Lung (tissue), 17 donors: ENCODE measurements at places on chromosomes 16 and 17. TPM values are rescaled to one million over a fixed set of nuclear protein-coding genes. Genes with fewer than 3 reads are reported as not detected.

DNA sequence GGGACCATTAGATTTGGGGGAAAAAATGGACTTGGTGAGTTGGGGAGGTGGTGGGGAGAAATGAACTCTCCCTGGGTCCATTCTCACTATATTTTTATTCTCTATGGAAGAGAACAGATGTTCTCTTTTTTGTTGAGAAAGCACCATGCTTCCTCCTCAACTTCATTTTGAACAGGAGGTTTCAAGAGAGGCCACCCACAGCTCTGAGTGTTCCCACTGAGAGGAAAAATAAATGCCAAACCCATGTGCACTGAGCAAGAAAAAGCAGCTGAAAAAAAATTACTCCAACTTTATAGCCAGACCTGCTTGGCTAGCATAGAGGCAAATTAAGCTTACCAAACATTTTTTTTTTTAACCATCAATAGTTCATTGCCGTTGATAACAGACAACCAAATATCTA, 883.6 kb downstream of the KCNJ2 start:
- no peaks in the 10 kb centered on the region for H3K4me1 ChIP-seq
- no peak for DNase-seq
- no peak overlapping the region for H3K27ac ChIP-seq

DNA sequence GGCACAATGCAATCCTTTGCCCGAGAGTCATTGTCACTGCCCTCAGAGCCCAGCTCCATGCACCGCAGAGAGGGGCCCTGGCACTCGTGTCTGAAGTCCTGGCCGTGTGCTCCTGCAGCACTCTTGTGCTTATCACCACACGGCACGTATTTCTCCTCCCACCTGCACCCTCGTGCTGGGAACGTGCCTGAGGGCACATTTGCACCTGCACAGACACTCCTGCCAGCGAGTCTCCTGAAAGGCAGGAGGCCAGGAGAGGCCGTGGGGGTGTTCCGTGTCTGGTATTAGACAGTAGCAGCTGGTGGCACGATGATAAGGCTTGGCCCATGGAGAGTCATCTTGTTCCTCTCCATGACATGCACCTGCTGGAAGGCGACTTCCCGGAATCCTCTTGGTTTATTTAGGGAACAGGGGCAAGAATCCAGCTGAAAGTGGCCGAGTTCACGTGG, 3.4 kb upstream of the ACSF3 start:
- H3K4me1 ChIP-seq: peaks cover 6% of the 10 kb centered on the region
- no peak overlapping the region for H3K4me3 ChIP-seq
- H3K36me3 ChIP-seq: no peaks in the 10 kb centered on the region
- DNase-seq: peak; percentile 57

GRCh38 chr16:8694795-8695728, 20.6 kb downstream of the ABAT start:
- no peak for DNase-seq
- H3K27me3 ChIP-seq: no peaks in the 10 kb centered on the region
- H3K36me3 ChIP-seq: no peaks in the 10 kb centered on the region
- H3K4me3 ChIP-seq: no peak overlapping the region

DNA sequence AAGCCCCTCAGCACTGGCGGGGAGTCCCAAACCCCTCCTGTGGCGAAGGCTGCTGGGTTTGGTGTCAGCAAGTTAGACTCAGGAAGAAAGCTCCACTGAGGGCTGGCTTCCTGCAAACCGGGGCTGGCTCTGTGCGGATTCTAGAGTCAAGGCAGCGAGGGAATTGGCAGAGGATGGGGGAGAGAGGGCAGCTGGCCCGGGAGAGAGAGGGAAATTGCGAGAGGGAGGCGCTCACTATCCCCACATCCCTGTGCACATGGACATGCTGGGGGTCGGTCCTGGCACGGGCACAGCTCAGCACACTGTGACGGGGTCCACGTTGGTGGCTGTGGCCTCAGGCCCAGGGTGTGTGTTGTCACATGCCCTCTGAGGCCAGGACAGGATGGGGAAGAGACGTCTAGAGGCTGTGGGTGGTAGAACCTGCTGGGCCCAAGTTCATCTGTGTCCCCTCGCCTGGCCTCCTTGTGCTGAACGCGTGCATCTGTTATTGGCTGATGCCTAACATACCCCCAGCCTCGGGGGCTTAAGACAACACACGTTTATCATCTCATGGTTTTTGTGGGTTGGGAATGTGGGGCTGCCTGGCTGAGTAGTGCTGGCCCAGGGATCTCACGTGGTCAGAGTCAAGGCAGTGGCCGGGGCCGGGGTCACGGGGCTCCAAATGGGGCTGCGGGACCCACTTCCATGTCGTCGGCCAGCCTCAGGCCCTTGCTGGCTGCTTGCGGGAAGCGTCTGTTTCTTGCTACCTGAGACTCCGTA, 16.7 kb upstream of the JPH3 start:
- peak; percentile 54 for DNase-seq
- H3K4me3 ChIP-seq: no peak overlapping the region
- H3K36me3 ChIP-seq: no peaks in the 10 kb centered on the region
- H3K27ac ChIP-seq: no peak overlapping the region
- H3K4me1 ChIP-seq: peaks cover 8% of the 10 kb centered on the region
- H3K27me3 ChIP-seq: peaks cover 23% of the 10 kb centered on the region

DNA sequence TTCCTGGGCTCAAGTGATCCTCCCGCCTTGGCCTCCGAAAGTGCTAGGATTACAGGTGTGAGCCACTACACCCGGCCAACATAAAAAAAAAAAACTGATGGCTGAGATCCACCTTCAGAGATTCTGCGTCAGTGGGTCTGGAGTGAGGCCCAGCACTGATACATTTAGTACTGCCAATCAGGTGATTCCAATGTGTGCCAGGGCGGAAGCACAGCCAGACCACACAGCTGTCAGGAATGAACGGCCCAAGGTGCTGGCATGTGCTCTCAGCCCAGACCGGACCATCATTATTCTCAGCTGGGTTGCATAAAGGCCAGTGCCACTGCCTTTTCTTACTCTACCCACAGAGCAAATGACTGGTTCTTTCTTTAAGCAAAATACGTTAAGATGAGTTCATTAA, 1.2 kb upstream of the BCO1 start:
- H3K36me3 ChIP-seq: no peaks in the 10 kb centered on the region
- no peaks in the 10 kb centered on the region for H3K27me3 ChIP-seq
- no peak for DNase-seq
- H3K4me3 ChIP-seq: no peak overlapping the region
- no peaks in the 10 kb centered on the region for H3K4me1 ChIP-seq

DNA sequence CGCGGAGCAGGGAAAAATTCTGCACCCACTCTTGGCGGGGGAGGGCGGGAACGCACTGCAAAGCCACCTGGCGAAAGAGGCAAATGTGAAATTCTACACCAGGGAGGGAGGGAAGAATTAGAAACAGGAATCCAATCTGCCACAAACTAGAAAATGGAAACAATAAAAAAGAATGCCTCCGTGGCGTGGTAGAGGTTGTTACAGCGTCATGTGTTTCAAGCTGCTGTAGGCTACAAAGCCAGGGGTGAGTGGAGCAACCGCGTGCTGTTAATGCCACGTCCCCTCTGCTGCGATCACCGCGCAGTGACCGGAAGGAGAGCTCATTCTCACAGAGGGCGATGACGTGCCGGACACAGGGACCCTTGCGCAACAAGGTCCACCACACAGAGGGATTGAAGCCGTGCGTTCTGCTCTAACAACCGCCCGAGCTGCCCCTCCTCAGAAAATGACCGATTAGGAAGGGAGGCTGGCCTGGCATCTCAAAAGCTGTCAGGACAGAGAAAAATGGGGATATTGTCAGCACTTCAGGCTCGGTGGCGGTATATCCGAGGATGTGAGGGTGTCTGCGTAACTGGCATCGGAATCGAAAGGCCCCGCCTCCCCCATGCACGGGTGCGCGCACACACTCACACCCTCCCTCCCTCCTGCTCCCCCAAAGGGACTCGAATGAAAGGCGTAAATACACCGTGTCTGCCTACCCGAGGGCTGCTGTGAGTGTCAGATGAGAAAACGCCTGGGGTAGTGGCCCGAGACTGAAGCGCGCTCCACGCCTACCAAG, 70.8 kb upstream of the TNRC6C start:
- no peak overlapping the region for H3K27ac ChIP-seq
- peaks cover 4% of the 10 kb centered on the region for H3K4me1 ChIP-seq
- DNase-seq: peak; percentile 95
- H3K27me3 ChIP-seq: no peaks in the 10 kb centered on the region

DNA sequence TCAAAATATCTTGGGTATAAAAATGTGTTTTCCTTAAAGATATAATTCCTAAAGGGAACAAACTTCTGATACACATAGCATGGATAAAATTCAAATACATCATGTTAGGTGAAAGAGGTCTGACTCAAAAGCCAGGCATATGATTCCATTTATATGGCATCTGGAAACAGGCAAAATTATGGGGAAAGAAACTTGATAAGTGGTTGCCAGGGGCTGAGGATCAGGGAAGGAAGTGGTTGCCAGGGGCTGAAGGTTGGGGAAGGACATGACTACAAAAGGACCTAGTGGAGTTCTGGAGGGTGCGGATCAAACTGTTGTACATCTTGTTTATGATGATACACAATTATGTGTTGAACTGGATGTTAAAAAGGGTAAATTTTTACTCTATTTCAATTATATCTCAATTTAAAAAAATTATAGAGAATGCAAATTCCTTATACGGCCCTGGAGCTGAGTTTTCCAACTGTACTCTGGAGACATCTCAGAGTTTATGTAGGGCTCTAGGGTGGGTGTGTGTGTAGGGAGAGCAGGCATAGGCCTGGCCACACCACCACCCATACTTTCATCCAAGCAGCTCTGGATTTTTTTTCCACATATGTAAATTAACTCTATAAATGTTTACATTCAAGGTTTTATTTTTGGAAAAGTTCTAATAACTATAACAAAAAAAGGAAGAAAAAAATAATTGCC, 55.0 kb downstream of the AMFR start:
- H3K36me3 ChIP-seq: peaks cover 23% of the 10 kb centered on the region

DNA sequence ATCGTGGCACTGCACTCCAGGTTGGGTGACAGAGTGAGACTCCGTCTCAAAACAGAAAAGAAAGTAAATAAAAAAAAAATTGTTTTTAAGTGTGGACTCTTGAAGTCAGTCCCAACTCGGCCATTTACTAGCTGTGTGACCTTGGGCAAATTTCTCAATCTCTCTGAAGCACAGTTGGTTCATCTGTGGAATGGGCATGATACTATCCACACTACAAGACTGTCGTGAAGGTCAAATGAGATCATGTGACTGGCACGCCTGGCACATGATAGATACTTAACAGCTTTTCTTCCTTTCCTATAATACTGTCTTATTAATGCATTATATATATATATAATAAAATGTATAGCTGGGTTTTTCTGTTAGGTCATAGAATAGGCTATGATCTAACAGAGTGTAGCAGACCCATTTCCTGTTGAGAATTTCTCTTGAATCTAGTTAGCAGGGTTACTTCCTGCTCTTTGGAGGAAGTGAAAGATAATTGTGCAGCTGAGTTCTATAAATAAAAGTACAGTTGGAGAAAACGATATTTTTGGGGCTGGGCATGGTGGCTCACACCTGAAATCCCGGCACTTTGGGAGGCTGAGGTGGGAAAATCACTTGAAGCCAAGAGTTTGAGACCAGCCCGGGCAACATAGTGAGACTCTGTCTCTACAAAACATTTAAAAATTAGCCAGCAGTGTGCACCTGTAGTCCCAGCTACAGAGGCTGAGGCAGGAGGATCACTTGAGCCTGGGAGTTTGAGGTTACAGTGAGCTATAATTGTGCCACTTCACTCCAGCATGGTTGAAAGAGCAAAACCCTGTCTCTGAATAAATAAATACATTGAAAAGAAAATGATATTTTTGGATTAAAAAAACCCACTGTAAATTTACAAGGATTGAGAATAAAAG, 7.3 kb downstream of the MILR1 start:
- no peaks in the 10 kb centered on the region for H3K36me3 ChIP-seq
- H3K4me3 ChIP-seq: no peak overlapping the region
- no peaks in the 10 kb centered on the region for H3K27me3 ChIP-seq
- peak overlapping the region; percentile 12 for H3K27ac ChIP-seq
- no peak for DNase-seq
- H3K4me1 ChIP-seq: no peaks in the 10 kb centered on the region

DNA sequence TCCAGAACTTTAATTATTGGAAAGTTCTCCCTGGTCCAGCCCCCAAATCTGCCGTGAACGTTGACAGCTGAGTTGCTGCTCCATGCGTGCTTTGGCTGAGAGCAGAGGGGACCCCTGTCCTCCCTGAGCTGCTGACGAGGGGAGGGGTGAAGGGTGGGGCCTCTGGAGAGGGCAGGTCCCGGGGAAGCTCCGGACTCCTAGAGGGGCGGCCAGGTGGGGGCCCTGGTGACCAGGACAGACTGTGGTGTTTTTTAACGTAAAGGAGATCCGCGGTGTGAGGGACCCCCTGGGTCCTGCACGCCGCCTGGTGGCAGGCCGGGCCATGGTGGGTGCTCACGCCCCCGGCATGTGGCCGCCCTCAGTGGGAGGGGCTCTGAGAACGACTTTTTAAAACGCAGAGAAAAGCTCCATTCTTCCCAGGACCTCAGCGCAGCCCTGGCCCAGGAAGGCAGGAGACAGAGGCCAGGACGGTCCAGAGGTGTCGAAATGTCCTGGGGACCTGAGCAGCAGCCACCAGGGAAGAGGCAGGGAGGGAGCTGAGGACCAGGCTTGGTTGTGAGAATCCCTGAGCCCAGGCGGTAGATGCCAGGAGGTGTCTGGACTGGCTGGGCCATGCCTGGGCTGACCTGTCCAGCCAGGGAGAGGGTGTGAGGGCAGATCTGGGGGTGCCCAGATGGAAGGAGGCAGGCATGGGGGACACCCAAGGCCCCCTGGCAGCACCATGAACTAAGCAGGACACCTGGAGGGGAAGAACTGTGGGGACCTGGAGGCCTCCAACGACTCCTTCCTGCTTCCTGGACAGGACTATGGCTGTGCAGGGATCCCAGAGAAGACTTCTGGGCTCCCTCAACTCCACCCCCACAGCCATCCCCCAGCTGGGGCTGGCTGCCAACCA, at the start of gene MC1R:
Gene MC1R, plus strand, starts transcription at position 410 of the 895 bp plus-strand sequence. Its CDS starts 397 bp downstream, at position 807.
- no peak within 1 kb of the TSS for H3K4me3 ChIP-seq
- no peak for DNase-seq
- peaks cover 9% of the 10 kb centered on the region for H3K4me1 ChIP-seq
- H3K36me3 ChIP-seq: peaks cover under 1% of the 10 kb centered on the region
- no peak within 1 kb of the TSS for H3K27ac ChIP-seq

GRCh38 chr16:239948-240277, 5.3 kb downstream of the FAM234A start:
- H3K36me3 ChIP-seq: peaks cover 2% of the 10 kb centered on the region
- H3K27ac ChIP-seq: peak overlapping the region; percentile 67
- DNase-seq: peak; percentile 14

GRCh38 chr16:71428883-71429282, 13.0 kb downstream of the TLE7 start:
- no peak overlapping the region for H3K27ac ChIP-seq
- no peaks in the 10 kb centered on the region for H3K36me3 ChIP-seq
- no peaks in the 10 kb centered on the region for H3K4me1 ChIP-seq
- no peak overlapping the region for H3K4me3 ChIP-seq
- DNase-seq: no peak

GRCh38 chr17:77374170-77374936, 233.6 kb downstream of the SEC14L1 start:
- H3K27ac ChIP-seq: peak overlapping the region; percentile 96
- H3K4me3 ChIP-seq: peak overlapping the region; percentile 62
- peak; percentile 94 for DNase-seq
- no peaks in the 10 kb centered on the region for H3K36me3 ChIP-seq
- peaks cover 50% of the 10 kb centered on the region for H3K4me1 ChIP-seq

- H3K27me3 ChIP-seq: no peaks in the 10 kb centered on the region
- DNase-seq: peak; percentile 53
- peak overlapping the region; percentile 51 for H3K4me3 ChIP-seq
Measured at GRCh38 chr17:7404737-7405349, 946 bp upstream of the TMEM256 start.

Gene MFSD6L
- 2.1 TPM for total RNA-seq

Gene OR4D1
- 0.09 TPM for total RNA-seq

Gene KRTAP4-6
- total RNA-seq: not detected

Gene GNG13
- total RNA-seq: not detected

Gene FOXF1
- 34.4 TPM for total RNA-seq

Gene CHST5
- not detected for total RNA-seq

Gene FAM83G
- 2.2 TPM for total RNA-seq

Gene TANGO6
- total RNA-seq: 17.7 TPM

Gene KNOP1
- total RNA-seq: 14.7 TPM

Gene MEIOC
- total RNA-seq: not detected

Gene CCDC154
- total RNA-seq: 0.63 TPM

Gene NPIPB8
- 0.74 TPM for total RNA-seq
